Trophoblast cell (in vitro differentiated cells and primary cell): ENCODE measurements at places on chromosomes 7 and 10.
A peak's percentile ranks its signal among the peaks of the same experiment; 100 is the strongest.

GRCh38 chr10:98249134-98249533 lies 18.9 kb downstream of the LOXL4 start:
- DNase-seq, result no peak

GRCh38 chr7:89623018-89623672 lies 531.1 kb upstream of the STEAP1 start:
- peak; percentile 64 for DNase-seq

DNA sequence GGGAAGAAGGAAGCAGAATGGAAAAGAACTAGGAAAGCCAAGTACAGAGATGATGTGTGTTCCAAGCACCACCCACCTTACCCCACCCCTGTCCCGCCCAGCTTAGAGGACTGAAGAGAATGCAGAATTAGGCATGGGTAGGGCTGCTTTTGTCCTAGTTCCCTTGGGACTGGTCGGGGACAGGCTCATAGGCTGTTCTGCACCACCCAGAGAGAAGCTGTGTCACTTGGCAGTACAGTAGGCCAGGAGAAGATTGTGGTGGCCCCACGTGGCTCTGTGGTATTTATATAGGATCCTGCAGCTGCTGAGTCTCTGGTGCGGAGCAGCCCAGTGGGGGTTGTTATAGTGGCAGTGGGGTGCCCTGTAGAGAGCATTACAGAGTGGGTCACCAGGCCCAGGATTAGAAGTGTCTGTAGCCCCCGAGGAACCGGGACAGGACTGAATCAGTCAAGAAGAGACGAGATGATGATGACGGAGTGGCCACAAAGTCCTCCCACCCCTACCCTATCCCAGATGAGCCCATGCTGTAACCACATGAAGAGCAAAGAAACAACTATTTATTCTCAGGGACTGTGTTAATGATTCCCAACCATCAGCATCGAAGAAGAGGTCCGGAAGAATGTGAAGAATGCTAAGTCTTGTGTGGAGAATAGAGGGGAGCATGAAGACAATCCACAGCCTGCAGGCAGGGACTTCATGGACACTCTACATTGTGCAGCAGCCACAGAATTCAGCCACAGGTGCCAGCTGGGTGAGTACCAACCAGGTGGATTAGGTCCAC lies 88.9 kb downstream of the C1GALT1 start:
- DNase-seq, result peak; percentile 25

DNA sequence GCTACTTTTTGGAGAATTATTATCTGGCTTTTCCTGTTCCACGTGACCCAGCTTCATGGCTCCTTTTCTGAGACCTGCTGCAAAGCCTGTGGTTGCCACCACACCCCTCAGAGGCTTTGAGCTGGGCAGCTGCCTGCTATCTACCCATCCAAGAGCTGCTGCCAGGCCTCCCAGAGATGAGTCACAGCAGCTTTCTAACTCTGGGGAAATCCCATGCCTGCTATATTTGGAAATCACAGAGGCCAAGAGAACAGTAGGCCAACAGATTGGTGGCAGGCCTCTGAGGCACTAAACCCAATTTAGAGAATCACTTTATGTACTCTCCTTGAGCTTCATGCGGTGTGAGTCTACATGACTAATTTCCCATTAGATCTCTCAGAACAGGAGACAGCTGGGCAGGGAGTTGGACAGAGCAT lies 35.2 kb downstream of the SGCE start:
- peak; percentile 52 for DNase-seq

GRCh38 chr10:131162211-131162610 lies 149.3 kb downstream of the TCERG1L start:
- no peak for DNase-seq

- peak; percentile 12 for DNase-seq
Measured at GRCh38 chr7:80581486-80582260, 56.8 kb upstream of the CD36 start.

DNA sequence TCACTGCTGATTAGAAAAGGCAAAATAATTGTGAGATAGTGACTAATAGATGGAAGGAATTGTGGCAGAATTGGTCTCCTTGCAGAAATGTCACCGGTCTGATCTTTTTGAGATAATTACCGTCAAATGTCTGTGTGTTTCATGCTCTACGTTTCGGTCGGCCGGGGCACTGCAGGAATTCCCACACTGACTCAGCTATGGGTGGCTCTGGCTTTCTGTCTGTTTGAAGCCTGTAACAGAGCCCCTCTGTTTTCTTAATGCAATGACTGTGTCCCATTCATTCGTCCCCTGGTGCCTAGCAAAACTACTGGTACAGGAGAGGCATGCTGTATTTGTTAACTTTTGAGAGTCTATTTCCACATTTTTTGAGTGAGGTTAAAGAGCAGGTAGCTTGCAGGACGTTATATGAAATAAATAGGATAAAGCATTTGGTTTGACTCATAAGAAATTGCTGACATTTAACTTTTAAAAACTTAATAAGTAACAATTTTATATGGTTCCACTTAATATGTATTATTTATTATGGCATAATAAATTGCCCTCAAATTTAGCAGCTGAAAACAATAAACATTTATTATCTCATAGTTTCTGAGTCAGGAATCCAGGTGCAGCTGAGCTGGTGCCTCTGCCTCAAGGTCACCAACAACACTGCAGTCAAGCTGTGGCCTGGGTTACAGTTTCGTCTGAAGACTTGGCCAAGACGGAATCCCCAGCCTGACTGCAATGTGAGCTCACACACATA lies 53.3 kb upstream of the CTBP2 start:
- DNase-seq, result peak; percentile 87

- no peak for DNase-seq
Measured at GRCh38 chr7:158759749-158760444, 55.3 kb upstream of the NCAPG2 start.

DNA sequence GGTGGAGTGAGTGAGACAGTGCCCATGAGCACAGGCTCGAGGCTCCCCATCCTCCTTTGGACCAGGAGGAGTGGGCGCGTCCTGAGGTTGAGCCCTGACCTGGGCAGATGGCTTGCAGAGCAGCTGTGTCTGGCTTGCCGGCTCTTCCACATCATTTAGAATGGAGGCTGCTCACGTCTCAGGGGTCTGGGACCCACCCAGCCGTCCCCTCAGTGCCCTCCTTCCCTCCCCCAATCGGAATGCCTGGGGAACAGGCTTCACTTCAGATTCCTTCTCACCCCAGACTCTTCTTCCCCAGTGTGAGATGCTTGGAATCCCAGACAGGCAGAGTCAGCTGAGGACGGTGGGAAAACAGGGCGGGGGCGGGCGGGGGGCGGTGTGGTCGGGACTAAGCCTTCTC lies 968.6 kb upstream of the ZNF722 start:
- DNase-seq, result no peak

DNA sequence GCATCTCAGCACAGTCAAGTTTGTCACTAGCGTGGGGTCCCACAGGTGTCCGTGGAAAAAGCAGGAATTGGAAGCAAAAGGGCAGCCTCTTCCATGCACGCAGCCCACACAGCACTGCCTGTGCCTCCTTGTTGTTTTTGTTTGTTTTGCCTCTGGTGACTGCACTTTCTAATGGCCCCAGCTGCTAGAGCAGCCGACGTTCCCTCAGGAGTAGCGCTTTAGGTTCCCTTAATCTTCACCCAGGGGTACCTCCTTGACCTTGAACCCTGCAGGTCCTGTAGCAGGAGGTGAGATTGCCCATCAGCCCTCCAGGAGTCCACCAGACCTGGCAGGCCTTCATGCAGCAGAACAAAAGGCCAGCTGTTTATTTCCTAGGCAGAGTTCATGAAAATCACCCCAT lies 210.1 kb downstream of the CACNB2 start:
- DNase-seq, result no peak

GRCh38 chr10:60029475-60029874 lies 123.1 kb upstream of the CCDC6 start:
- no peak for DNase-seq

- DNase-seq, result no peak
Measured at GRCh38 chr10:63642808-63643207, 121.6 kb downstream of the REEP3 start.

DNA sequence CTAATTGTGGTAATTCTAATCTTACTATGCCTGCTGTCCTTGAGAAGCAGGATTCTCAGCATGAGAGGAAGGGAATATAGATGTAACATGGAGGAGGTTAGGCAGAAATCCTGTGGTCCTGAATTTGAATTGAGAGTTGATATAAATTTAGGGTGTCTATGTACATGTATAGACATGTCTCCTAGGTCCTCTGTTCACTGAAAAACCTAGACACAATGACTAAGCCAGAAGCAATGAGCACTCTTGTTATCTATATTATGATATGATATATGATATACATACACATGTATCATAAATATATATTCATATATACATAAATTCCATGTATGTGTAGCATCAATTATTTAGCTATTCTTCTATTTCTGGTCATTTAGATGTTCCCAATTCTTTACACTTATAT lies 173.3 kb upstream of the MKLN1 start:
- no peak for DNase-seq

GRCh38 chr7:38215115-38215514 lies 37.1 kb downstream of the STARD3NL start:
- DNase-seq, result no peak

- DNase-seq, result no peak
Measured at GRCh38 chr7:6157685-6158423, 114.6 kb downstream of the CYTH3 start.

DNA sequence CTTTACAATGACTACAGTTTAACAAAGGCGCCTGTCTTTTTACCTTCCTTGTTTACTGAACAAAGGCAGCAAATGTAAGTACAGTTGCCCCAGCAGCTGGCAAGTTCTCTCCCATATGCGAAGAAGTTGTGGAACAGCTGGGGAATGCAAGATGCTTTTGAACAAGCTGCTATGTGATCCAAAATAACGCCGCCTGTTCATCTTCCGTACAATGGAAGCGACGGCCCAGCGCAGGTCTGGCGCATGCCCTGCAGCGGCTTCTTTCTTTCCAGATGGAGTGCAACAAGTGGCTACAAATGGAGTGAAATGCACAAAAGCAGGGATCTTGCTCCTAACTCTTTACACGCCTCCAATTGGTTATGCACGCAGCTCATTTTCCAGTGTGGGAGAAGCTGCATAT lies 97.0 kb upstream of the SVIL start:
- peak; percentile 36 for DNase-seq
